ENCODE measurements at places on chromosomes 5 and 9. TPM values are rescaled to one million over a fixed set of nuclear protein-coding genes. Genes with fewer than 3 reads are reported as not detected.

Gene OR1N1
- not detected for total RNA-seq

Gene FGF1
- not detected for total RNA-seq

DNA sequence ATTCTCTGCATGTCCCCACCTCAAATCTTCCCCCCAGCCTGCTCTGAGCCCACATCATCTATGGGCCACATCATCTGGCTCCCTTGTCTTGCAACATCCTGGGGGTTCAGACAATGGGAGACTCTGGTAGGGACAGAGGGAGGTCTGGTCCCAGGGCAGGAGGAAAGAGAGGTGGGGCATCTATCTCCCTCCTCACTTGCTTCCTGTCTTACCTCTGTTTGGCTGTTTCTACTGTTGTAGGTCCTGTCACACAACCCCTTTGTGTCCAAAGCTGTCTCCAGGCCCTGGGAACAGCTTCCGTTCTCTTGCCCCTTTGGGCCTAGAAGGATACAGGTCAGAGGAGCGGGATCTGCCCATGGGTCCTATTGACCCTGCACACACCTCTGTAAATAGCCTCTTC lies 227.2 kb downstream of the NSG2 start:
- DNase-seq, result no peak

- no peak for DNase-seq
Observed at GRCh38 chr5:40720069-40720468, 35.7 kb downstream of the TTC33 start.

DNA sequence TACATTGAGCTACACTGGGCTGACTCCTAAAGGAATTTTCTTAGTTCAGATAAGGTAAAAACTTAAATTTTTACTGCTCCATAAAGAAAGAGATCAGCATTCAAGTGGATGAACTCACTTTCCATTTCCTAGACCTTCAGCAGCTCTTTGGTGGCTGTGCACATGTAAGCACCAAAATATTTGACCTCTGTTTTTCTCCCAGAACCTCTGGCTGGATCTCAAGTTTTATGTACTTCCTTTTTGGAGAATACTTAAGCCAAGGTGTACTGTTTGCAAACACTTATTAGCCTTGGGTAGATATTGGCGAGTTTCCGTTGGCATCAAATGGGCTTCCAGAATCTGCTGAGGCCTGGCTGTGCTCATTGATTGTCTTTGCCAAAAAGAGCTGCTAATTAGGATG lies 10.3 kb downstream of the TNC start:
- DNase-seq, result no peak
